Esophagus mucosa (tissue), 1 donor: ENCODE measurements at places on chromosomes 6 and 20. TPM values are rescaled to one million over a fixed set of nuclear protein-coding genes. Genes with fewer than 3 reads are reported as not detected.

GRCh38 chr20:31723069-31723318 is 326 bp upstream of the BCL2L1 start:
- ATAC-seq = no peak

- ATAC-seq = no peak
Observed at GRCh38 chr20:44646023-44646640, 5.4 kb downstream of the ADA start.

DNA sequence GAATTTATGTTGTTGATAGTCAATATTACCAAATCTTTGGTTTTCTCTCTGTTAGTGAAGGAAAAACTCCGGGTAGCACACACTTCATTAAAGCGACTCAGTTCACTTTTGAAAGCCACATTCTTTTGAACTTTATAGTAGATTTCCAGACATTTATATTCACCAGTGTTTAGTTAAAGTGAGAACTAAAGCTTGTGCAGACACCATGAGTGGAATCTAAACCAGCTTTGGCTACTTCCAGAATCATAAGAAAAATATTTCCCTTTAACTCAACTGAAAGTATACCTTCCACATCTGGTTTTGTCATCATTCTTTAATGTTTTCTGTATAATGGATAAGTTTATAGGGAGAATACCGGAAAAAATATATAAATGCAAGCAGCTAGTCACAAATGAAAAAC is 92.1 kb upstream of the COL21A1 start:
- ATAC-seq = no peak

- no peak for ATAC-seq
Observed at GRCh38 chr20:9220874-9221547, 152.1 kb downstream of the PLCB4 start.

DNA sequence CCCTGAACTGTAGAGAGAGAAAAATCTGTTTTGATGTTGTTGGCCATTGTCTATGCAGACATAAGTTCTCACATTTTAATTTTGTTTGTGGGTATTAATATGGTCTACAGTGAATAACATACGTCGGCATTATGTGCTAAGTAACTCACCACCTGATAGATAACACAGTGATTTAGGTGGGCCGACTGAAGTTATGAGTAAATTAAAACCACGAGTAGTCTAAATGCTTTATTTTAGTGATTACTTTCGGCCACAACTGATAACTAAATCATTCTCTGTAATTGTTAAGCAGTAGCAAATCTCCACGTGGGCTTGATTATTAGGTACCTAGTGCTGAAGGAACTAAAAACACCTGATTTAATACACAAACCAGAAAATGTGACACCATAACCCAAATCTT is 1.1 kb downstream of the DOP1A start:
- no peak for ATAC-seq

GRCh38 chr6:14711056-14711703 is 534.7 kb upstream of the JARID2 start:
- peak; percentile 77 for ATAC-seq

DNA sequence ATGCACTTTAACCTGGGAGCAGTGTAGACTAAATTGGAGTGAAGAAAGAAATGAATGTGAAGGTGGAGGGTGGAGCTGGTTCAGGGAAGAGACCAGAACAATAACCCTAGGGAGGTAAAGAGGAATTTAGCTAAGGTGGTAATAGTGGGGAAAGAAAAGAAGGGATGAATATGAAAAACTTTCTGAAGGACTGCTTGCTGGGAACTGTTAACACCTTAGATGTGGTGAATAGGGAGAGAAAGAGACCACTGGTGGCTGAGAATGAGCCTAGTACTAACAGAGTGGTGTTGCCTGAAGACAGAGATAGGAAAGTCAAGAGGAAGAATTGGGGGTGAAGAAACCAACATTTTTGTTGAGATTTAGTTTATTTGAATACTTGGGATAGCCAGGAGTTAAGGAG is 78.4 kb upstream of the HS3ST5 start:
- no peak for ATAC-seq

DNA sequence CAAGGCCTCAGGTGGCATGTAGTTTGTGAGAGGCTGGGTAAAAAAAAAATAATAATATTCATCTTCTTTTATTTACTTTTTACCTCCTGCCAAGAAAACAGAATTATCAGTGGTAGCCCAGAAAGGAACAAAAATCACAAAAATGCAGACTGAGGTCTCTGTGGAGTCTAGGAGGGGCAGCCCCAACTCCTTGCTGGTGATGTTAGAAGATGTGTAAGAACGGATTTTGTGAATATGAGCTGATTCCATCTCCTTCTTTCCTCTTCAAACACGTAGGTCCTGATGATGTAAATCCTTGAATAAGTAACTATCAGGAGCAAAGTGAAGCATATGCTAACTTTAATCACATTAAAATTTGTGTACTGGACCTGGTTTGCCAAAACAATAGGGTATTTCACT is 226.8 kb downstream of the EYA4 start:
- no peak for ATAC-seq

DNA sequence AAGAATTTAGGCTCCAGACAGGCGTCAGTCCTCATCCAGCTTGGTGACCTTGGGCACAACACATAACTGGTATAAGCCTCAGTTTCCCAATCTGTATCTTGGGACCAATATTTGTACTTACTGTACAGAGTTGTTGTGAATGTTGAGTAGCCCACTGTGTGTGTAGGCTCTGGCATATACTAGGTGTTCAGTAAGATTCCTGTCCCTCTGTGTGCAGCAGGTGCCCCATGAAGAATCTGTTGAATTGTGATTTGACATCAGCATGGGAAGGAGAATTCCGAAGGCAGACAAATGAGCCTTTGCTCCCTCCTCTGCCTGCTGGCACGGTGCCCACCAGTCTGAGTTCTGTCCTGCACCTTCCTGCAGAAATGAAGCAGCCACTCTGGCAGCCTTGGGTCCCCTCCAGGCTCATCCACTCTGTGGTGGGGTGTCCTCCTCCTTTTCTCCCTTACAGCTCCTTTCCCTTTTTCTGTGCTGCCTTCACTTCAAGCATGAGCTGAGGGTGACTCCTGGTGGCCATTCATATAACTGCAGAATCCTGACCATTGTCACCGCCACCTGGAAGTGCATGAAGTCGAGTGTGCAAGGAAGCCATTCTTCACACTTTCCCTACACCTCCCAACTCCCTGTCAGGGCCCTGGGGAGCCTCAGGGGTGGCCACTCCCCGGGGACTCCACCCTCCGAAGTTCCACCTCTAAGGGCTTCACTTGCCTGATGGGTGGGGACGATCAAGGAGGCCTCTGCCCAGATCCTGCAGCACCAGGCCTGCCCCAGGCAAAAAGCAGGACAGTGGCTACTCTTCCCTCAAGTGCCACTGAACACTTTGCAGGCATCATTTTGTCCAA is 48.2 kb downstream of the MRPL14 start:
- peak; percentile 48 for ATAC-seq

- ATAC-seq = no peak
Observed at GRCh38 chr20:47506335-47506734, 4.6 kb downstream of the NCOA3 start.

DNA sequence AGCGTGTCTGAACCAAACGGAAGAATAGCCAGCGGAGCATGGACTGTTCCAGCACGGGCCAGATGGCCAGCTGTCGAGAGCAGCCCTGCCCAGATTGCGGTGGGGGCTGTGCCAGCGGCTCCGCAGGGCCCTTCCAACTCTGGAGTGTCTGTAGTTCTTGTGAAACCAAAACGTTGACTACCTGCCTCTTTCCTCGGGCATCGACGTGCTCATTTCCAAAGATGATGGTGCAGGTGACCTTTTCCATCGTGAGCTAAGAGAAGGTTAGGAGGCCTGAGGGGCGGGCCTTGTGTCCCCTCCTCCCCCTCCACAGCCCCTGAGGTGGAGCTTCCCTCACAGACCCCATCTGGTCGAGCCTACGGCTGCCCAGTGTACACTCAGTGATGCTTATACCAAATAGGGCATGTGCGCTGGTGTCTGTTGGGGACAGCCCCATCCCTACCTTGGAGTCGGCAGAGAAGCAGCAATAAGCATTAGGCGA is 12.9 kb upstream of the C20orf144 start:
- no peak for ATAC-seq

DNA sequence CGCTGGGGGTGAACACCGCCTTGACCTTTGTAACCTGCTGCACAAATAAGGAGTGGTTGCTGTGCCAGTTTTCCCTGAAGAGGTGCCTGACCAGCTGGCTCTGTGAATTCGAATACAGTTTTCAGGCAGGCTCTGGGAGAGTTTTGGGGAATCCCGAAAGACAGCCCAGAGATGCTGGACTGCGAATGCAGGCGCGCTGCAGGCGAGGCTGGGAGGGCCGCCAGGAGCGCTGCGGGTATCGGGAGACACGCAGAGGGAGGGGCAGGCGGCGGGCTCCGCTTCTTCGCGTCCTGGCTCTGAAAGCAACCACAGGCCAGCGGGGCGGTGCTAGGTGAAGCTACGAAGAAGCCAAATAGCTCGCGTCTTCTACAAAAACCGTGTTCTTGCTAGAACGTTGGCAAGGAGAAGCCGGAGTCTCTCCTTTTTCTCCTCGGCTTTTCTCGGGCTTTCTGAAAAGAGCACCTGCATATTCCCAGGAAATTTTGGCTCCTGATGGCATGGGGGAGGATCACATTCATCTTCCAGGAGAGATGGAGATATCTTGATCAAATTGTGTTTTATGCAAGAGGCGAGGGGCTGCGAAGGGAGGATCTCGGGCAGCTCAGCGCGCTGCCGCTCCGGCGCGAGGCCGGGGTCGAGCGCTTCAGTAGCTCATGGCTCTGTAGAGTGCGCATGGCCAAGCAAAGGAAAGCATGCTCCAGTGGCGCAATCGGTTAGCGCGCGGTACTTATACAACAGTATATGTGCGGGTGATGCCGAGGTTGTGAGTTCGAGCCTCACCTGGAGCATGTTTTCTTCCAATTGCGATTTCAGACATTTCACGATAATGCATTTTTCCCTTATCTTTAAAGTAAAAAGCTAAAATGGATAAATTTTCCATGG is 158.1 kb upstream of the ZNF184 start:
- peak; percentile 59 for ATAC-seq

- peak; percentile 64 for ATAC-seq
Observed at GRCh38 chr6:161374971-161375873, 101.4 kb upstream of the AGPAT4 start.

- no peak for ATAC-seq
Observed at GRCh38 chr6:68025764-68026163, 609.3 kb upstream of the ADGRB3 start.

DNA sequence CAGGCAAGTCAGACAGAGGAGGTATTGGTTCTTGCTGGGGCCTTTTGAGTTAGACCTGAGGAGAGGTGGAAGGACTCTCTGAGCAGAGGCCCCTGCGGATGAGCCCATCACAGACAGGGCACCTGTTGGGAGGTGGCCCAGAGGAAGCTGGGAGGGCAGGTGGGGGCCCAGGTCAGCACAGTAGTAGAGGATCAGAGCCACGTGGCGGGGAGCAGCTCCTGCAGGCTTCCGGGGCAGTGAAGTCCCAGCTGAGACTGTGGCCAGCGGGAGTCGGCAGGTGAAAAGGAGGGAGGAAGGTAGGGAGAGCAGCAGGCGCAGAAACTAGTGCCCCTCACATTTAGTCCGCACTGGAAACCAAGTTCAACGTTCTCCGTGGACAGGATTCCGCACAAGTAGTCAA is 61.8 kb downstream of the RSPH3 start:
- no peak for ATAC-seq

DNA sequence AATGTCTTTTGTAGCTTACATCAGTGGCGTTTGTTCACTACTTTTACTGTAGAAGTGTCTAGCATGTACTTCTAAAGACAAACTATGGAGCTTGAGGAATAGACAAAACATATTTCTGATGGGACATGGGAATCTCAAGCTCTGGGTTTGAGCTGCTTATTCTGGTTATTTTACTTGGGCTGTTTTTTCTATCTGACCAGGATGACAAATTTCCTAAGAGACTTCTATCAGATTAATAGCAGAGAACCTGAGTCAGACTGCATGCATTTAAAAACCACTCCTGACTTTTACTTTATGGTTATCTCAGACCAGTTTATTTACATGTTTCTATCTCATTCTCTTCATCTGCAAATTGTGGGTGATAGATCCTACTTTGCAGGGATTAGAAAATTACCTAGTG is 1282.3 kb upstream of the GJE1 start:
- ATAC-seq = no peak

- ATAC-seq = no peak
Observed at GRCh38 chr6:1285556-1285955, 26.3 kb upstream of the FOXQ1 start.

DNA sequence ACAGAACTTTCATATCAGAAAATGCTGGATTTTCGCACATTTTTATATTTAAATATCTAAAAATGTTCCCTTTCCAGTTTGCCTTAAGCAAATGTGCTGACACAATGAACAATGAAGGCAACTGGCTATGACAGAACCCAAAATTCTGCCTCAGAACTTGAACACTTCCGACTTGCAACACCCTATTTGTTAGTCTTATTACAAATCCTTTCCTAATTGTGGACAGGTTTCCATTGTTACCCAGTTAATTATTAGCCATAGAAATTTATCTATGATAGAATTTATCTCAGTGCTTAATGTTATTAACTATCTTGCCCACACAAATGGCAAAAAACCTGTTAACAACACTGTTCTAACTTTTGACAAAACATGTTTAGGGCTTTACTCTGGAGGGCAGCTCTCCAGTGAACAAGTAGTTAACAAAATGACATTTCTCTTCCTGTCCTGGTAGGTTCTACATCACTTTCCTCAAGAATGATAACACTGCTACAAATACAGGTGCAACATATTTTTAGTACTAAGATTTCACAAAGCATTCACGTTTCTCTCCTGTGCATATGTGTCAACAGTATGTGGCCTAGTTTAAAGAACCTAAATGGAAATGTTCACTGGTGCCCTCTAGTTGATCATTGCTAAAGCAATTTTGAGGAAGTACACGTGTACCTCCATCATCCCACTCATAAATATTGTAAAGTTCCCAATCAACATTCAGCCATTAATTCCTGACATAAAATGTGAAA is 58.4 kb downstream of the HIVEP2 start:
- peak; percentile 62 for ATAC-seq

DNA sequence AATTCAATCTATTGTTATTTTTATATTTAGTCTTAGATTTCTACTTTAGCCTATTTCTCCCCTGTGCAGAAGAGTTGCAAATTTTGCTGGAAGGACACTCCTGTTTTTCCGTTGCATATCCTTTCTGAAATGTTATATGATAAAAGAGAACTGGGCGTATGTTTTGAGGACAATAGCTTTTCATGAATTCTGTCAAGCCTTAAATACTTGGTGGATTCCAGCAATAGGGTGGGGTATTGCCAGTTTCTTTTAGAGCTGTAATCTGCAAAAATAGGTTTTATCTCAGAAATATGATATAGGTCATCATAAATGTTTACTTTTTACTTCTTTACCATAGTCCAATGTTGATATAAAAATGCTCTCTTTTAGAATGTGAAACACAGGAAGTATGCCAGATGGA is 42.0 kb downstream of the VTA1 start:
- ATAC-seq = no peak

SAPCD1 gene
- total RNA-seq = 0.64 TPM

RAET1L gene
- total RNA-seq = 30.4 TPM

ZFP57 gene
- 2.1 TPM for total RNA-seq

PNRC1 gene
- total RNA-seq = 66.7 TPM

CST2 gene
- total RNA-seq = not detected

BMP6 gene
- total RNA-seq = 0.60 TPM

LGSN gene
- not detected for total RNA-seq

FOXS1 gene
- 0.40 TPM for total RNA-seq

FAM217A gene
- not detected for total RNA-seq

HCRTR2 gene
- total RNA-seq = not detected
